ENCODE measurements at places on chromosomes 3 and 15.

GRCh38 chr3:74575857-74576256, 38.6 kb downstream of the CNTN3 start:
- no peak for DNase-seq

GRCh38 chr3:138799822-138800221, 34.9 kb downstream of the PIK3CB start:
- no peak for DNase-seq

GRCh38 chr15:75597667-75598341, 18.7 kb upstream of the PTPN9 start:
- peak; percentile 26 for DNase-seq

DNA sequence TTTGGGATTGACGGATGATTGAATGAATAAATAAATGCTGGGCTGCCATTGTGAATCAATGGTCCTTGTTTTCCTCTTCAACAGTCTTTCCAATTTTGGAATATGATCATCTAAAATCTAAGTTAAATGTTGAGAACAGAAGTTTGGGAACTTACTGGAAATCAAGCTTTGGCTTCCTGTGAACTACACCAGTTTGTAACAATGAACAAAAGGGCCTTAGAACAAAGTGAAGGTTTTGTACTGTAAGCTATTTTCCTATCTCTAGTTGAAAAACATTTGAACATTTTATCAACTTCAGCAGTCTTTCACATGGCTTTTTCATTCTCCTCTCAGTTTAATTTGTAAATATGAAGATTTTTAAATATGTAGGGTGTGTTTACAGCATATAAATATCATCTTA, 66.3 kb downstream of the RUBCN start:
- no peak for DNase-seq

DNA sequence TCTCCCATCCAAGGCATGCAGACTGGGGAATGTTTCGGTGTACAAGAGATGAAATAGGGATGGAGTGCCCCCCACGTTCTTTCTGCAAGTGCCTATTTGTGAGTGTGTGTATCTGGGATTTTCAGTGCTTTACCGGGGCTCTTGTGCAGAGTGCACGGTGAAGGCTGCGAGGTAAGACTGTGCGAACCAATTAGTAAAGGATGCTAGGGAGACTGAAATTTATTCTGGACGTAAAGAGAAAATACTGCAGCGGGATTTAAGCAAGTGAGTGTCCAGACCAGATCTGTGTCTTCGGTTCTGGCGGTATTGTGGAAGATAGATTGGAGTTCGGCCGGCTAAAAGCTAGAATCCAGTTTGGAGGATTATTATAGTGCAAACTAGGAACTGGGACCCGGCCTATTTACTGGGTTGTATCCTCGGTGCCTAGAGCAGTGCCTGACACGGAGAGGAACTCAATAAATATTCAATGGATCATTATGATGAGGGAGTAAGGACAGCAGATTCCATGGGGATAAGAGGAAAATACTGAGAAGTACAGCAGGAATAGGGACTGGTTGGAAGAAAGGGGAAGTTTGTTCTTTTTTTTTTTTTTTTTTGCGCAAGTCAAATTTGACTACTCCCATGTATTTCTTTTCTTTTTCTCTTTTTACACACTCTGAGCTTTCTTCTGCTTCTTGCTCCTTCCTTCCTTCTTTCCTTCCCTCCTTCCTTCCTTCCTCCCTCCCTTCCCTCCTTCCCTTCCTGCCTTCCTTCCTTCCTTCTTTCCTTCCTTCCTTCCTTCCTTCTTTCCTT, 580 bp upstream of the MAGEF1 start:
- DNase-seq = no peak

GRCh38 chr3:58746758-58747157, 80.2 kb upstream of the FAM3D start:
- no peak for DNase-seq

DNA sequence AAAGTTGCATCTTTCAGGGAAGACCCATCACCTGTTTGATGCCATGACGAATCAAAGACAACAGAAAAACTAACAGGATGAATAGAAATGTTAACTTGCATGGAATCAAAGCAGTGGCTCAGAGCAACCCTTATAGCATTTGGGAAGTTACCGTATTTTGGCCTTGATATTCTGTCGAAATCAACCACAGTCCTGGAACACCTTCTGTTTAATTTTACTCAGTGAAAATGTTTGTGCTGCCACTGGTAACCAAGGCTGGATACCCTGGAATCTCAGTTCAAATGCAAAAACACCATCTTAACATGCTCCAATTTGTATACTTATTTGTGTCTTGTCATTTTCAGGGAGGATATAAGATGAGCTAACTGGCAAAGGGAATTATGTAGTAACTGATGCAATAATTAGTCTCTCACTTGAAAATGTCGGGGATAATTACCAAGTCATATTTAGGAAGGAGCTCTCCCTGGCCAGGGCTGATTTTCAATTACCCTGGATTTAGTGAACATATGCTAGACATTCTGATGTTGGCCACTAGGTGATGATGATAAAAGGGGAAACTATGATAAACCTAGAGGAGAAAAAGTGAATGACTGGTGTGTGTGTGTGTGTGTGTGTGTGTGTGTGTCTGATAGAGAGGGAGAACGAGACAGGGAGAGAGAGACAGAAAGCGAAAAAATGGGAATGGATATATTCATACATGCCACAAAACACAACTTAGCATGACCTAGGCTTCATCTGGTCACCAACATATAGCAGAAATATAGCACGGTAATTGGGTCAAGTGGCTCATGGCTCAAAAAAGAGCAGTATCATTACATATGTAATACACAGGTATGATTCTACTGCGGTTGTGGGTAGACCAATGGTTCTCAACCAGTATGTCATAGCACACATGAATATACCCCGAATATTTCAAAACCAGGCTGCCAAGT, 19.0 kb upstream of the PRICKLE2 start:
- DNase-seq = no peak

DNA sequence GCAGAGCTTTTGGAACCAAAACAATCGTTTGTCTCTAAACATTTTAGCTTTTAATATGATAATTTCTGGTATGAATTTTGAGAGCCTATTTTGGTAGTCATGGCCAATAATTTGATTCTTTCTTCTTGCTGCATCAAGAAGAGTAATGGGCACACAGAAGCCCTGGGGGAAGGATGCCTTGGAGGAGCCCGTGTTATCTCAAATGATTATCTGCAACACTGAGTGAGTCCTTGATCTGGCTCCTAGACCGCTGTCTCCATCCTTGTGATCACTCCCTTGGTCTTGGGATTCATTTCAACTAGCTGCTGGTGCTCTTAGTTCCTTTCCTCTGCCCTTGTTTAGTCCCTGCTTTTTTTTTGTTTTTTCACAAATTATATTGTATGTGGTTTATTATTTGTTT, 77.9 kb upstream of the CCNL1 start:
- DNase-seq = no peak

- DNase-seq = no peak
Observed at GRCh38 chr3:44173263-44173662, 68.4 kb upstream of the TOPAZ1 start.

- DNase-seq = no peak
Observed at GRCh38 chr15:57085267-57085666, 166.8 kb downstream of the TCF12 start.

- DNase-seq = no peak
Observed at GRCh38 chr3:151856641-151857040, 16.8 kb upstream of the SUCNR1 start.

GRCh38 chr3:153706706-153707105, 414.5 kb upstream of the ARHGEF26 start:
- DNase-seq = no peak

All from stimulated activated CD4-positive, alpha-beta T cell treated with anti-CD3 and anti-CD28 coated beads, Interleukin-4, amount 100 ng/mL, for 24 hours (primary cell).